Esophagus squamous epithelium (tissue), 5 donors: ENCODE measurements at places on chromosomes 5 and 9.

DNA sequence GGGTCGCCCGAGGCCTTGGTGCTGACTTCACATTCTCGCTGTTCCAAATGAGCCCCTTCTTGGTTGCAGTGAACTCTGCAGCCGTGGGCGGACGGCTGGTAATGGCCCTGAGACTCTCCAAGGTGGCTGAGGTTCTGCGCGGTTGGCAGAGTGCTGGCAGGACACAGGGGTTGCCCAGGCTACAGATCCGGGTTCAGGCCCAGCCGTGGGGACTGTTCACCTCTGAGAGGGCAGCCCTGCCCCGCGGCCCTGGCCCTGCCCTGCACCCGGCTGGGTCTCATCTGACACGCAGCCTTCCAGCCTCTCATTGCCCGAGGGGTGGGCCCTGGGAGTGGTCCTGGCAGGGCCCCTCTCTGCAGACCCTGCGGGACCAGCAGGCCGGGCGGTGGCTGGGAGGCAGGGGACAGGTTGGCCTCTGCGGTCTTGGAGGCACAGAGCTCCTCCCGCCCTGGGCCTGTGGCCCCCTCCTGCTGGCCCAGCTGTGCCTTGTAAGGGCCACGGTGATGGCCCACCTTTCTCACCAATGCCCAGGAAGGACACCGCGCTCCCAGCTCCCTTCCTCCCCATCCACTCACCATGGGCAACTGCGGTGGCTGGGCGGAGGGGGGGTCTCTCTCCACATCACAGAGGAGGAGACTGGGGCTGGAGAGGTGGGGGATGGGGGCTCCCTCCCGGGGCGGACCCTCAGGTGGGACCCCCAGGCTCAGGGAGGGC is 51.6 kb downstream of the AHRR start:
- DNase-seq = no peak

- no peak for DNase-seq
These were observed 482.7 kb upstream of the TLE4 start for GRCh38 chr9:79089054-79089560.

DNA sequence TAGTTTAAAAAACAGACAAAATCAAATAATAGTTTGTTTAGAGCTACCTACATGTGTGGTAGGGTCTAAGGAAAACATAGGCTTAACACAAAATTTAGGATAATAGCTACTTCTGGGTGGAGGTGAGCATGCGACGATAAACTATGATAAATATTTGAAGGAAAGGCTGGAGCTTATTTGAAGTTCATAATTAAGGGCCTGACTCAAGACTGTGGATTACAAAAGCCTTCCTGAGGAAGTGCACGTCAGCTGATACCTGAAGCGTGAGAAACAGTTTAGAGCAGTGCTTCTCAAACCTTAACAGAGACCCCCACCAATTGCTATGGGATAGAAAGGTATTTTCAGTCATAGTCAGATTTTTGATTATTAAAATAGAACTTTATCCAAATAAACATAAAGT is 20.4 kb upstream of the UBLCP1 start:
- DNase-seq = no peak

DNA sequence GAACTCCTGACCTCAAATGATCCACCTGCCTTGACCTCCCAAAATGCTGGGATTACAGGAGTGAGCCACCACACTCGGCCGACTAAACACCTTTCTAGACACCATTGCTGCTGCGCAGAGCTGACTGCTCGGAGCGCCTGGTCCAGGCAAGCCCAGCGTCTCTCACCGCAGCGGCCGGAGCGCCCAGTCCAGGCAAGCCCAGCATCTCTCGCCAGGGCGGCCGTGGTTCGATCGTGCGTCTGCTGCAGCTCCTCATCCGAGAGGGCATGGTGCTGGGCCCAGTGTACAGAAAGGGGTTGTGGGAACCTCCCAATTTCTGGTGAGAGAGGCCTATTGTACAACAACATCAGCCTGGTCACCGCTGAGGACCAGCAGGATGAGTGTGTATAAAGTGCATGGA is 109.5 kb upstream of the RAPGEF1 start:
- no peak for DNase-seq

GRCh38 chr9:22210936-22211335 is 201.8 kb upstream of the CDKN2B start:
- no peak for DNase-seq

DNA sequence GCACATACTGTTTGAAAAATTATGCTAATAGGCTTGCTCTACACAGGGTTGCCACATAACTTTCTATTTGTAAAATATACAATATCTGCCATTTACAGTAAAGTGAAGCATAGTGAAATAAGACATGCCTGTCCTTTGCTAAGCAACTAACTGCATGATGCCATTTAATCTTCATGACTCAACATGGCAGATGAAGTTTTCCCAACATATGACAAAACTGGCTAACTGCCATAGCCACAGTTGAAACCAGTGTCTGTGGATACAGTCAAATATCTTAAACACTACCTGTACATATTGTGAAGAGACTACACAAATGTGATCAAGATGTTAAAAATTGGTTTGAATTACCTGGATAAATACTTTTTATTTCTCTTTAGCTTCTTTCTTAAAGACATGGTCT is 3.1 kb upstream of the DMAC1 start:
- DNase-seq = no peak

- no peak for DNase-seq
These were observed 212.2 kb upstream of the MVB12B start for GRCh38 chr9:126114409-126114760.

- DNase-seq = no peak
These were observed 154.2 kb downstream of the NDUFS4 start for GRCh38 chr5:53714667-53715010.

DNA sequence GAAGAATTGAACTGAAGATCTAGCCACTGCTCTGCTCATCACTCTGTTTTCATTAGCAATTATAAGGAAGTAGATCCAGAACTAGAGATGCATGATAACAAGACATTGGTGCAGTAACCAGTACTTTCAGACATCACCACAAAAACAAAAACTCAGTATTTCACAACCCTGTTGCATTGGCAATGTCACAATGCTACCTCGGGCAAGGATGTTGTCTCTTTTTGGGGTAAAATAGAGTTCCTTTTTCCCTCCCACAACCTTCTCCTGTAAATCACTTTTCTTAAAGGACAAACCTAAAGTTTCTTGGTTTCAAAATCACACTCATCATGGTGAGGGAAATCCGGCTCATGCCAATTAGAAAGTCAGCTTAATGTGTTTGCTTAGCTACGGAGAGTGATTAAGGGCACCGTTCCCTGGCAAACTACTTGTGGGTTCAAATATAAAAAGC is 420.1 kb upstream of the MEF2C start:
- no peak for DNase-seq

DNA sequence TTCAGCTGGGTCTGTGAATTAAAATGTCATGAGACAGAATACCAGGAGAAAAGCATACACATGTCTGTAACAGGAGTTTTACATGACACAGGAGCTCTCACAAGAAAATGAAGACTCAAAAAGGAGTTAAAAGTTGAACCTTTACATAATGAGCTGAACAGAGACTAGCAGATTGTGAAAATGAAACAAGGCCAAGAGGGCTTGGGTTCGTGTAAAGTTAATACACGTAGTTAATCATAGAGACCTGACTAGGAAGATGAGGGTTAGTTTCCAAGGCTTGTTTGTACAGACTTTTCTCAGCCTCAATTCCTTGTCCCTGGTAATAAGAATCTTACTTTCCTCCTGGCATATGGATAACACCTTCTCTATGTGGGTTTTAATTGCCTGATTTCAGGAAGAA is 1294.0 kb downstream of the MAT2B start:
- no peak for DNase-seq
